Activated T-cell treated with anti-CD3 and anti-CD28 coated beads, Interleukin-2, amount 50 U/mL, for 72 hours (primary cell): ENCODE measurements at places on chromosomes 11 and 22. TPM values are rescaled to one million over a fixed set of nuclear protein-coding genes. Genes with fewer than 3 reads are reported as not detected.

CRYBB1 gene
- total RNA-seq = not detected

HOATZ gene
- not detected for total RNA-seq

OR52H1 gene
- not detected for total RNA-seq

SIAE gene
- total RNA-seq = 12.0 TPM

C11orf65 gene
- total RNA-seq = 1.5 TPM

DGCR6 gene
- total RNA-seq = 2.9 TPM

AIFM3 gene
- total RNA-seq = 0.58 TPM

APOA4 gene
- not detected for total RNA-seq

RBM7 gene
- total RNA-seq = 52.0 TPM

CRACR2B gene
- total RNA-seq = 13.3 TPM

BBOX1 gene
- total RNA-seq = not detected

WBP2NL gene
- total RNA-seq = 3.9 TPM

CWC15 gene
- total RNA-seq = 91.4 TPM

FGF4 gene
- not detected for total RNA-seq

SCGB1D2 gene
- not detected for total RNA-seq
